Naive thymus-derived CD4-positive, alpha-beta T cell (primary cell): ENCODE measurements at places on chromosomes 13 and 19. TPM values are rescaled to one million over a fixed set of nuclear protein-coding genes. Genes with fewer than 3 reads are reported as not detected.

DNA sequence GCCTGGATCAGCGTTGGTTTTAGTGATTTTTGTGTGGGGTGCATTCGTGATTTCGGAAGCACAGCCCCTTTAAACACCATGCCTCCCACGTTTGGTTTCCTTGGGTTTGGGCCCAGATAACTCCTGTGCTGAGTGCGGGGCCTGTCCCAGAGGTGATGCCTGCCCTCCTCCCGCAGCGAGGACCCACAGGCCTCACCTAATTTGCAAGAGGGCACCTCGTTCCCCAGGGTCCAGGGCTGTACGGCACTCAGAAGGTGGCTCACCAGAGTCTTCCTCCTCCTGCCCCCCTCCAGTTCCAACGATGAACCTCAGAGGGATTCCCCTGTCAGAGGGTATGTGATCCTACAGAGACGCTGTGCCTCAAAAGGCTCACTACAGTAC lies 54.3 kb upstream of the SOX1 start:
- no peak overlapping the region for H3K27ac ChIP-seq
- no peaks in the 10 kb centered on the region for H3K4me1 ChIP-seq
- no peak for DNase-seq
- H3K36me3 ChIP-seq = no peaks in the 10 kb centered on the region

DNA sequence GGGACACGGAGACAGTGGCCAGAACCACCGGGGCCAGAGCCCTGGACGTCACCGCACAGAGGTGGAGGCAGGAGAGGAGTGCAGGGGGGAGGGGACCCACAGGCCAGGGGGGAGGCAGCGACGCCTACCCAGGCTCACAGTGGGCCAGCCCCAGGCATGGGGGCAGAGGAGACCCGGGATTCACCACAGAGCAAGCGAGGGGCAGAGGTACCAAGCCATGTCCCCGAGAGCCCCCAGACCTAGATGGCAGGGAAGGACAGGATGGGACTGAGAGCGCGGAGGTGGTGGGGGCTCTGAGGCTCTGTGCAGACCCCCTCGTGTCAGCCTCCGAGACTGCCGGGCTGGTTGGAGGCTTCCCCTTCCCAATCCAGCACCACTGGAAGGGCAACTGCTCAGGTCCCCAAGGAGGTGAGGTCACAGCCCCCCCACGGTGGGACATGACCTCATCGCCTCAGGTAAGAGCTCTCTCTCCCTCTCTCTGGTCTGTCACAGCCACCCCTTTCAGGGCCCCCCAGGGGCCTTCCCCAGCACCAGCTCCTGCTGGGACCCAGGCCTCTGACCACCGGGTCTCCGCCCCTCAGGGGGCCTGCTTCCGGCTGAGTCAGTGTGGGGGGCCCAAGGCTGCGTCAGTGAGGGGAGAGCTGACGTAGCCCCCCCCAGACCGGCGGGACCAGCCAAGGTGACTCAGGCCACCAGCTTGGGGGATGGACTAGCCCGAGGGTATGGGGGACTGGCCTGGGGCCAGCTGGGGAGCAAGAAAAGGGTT lies 2.2 kb upstream of the IL11 start:
- no peaks in the 10 kb centered on the region for H3K36me3 ChIP-seq
- H3K27me3 ChIP-seq = peaks cover 27% of the 10 kb centered on the region
- no peak overlapping the region for H3K4me3 ChIP-seq

- no peak overlapping the region for H3K4me3 ChIP-seq
- H3K36me3 ChIP-seq = no peaks in the 10 kb centered on the region
- H3K27ac ChIP-seq = no peak overlapping the region
- H3K27me3 ChIP-seq = no peaks in the 10 kb centered on the region
- no peaks in the 10 kb centered on the region for H3K4me1 ChIP-seq
Measured at GRCh38 chr19:46386996-46387712, 26.2 kb downstream of the CCDC8 start.

- no peaks in the 10 kb centered on the region for H3K4me1 ChIP-seq
- H3K36me3 ChIP-seq = no peaks in the 10 kb centered on the region
- H3K27ac ChIP-seq = no peak overlapping the region
- no peak overlapping the region for H3K4me3 ChIP-seq
Measured at GRCh38 chr13:94140027-94140426, 339.5 kb downstream of the DCT start.

- no peaks in the 10 kb centered on the region for H3K27me3 ChIP-seq
- H3K36me3 ChIP-seq = no peaks in the 10 kb centered on the region
- no peak for DNase-seq
- H3K27ac ChIP-seq = no peak overlapping the region
- H3K4me3 ChIP-seq = no peak overlapping the region
- peaks cover 59% of the 10 kb centered on the region for H3K4me1 ChIP-seq
Measured at GRCh38 chr13:40609972-40610726, 56.3 kb downstream of the FOXO1 start.

DNA sequence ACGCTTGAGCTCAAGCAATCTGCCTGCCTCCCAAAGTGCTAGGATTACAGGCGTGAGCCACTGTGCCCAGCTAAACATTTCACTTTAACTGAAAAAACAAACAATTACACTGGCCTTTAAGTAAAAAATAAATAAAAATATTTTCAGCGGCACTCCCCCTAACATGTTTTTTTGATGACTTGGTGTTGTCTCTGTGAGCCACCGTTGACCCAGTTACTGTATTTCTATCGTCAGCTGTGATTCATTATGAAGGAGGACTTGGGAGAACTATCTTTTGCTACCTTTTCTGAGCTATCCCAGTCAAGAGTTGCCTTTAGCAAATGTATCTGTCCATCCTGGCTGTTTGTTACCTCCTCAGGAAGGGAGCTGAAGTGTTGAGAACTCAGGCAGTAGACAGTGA lies 18.5 kb upstream of the C19orf33 start:
- no peaks in the 10 kb centered on the region for H3K27me3 ChIP-seq
- H3K36me3 ChIP-seq = peaks cover 38% of the 10 kb centered on the region
- no peak overlapping the region for H3K4me3 ChIP-seq
- H3K4me1 ChIP-seq = no peaks in the 10 kb centered on the region
- no peak for DNase-seq
- H3K27ac ChIP-seq = no peak overlapping the region

DNA sequence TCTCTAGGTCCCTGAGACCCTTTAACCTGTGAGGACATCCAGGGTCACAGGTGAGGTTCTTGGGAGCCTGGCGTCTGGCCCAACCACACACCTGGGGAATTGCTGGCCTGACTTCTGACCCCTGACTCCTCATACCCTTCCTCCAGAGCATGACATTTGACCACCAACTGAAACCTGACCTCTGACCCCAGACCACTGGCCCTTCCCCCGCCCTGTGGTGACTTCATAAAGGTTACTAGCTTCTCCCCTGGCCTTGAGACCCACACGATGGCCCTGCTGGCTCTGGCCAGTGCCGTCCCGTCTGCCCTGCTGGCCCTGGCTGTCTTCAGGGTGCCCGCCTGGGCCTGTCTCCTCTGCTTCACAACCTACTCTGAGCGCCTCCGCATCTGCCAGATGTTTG lies at the start of gene SPACA6:
TSS of gene SPACA6 (plus strand) at position 71 of the 400 bp plus-strand sequence. CDS start at position 268, 197 bp downstream.
- H3K4me3 ChIP-seq = no peak within 1 kb of the TSS
- H3K36me3 ChIP-seq = no peaks in the 10 kb centered on the region
- DNase-seq = no peak
- no peak within 1 kb of the TSS for H3K27ac ChIP-seq

DNA sequence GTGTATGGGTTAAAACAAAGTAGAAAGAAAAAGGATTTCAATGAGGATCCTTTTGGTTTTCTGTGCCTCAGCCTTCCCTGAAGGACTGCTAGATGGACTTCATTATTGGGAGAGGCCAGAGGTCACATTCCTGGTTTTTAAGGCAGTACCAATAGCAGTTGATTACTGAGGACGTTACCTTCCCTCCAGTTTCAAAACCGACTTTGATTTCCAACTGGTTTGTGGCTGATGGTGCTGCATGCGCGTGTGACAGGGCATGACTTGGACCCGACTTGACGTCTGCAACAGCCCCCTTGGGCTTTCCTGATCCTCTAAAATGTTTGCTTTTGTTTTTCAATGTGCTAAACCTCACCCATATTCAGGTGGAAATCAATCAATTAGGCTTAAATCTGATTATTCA lies 314.3 kb upstream of the ARGLU1 start:
- H3K36me3 ChIP-seq = no peaks in the 10 kb centered on the region
- no peaks in the 10 kb centered on the region for H3K27me3 ChIP-seq
- DNase-seq = no peak
- H3K4me3 ChIP-seq = no peak overlapping the region

GRCh38 chr19:53962887-53963431 lies at the start of gene CACNG8:
CACNG8 (plus strand) TSS chr19:53962937.
- H3K36me3 ChIP-seq = no peaks in the 10 kb centered on the region
- DNase-seq = no peak
- H3K4me3 ChIP-seq = no peak within 1 kb of the TSS

ZNF329 gene
- polyA plus RNA-seq = 12.6 TPM

KCTD4 gene
- polyA plus RNA-seq = not detected

GNG7 gene
- 4.1 TPM for polyA plus RNA-seq

GET3 gene
- polyA plus RNA-seq = 50.4 TPM
